Fibroblast of mammary gland (primary cell): ENCODE measurements at places on chromosomes 13 and 19.

GRCh38 chr13:44274771-44275205 is 98.8 kb upstream of the SERP2 start:
- DNase-seq: peak; percentile 46

DNA sequence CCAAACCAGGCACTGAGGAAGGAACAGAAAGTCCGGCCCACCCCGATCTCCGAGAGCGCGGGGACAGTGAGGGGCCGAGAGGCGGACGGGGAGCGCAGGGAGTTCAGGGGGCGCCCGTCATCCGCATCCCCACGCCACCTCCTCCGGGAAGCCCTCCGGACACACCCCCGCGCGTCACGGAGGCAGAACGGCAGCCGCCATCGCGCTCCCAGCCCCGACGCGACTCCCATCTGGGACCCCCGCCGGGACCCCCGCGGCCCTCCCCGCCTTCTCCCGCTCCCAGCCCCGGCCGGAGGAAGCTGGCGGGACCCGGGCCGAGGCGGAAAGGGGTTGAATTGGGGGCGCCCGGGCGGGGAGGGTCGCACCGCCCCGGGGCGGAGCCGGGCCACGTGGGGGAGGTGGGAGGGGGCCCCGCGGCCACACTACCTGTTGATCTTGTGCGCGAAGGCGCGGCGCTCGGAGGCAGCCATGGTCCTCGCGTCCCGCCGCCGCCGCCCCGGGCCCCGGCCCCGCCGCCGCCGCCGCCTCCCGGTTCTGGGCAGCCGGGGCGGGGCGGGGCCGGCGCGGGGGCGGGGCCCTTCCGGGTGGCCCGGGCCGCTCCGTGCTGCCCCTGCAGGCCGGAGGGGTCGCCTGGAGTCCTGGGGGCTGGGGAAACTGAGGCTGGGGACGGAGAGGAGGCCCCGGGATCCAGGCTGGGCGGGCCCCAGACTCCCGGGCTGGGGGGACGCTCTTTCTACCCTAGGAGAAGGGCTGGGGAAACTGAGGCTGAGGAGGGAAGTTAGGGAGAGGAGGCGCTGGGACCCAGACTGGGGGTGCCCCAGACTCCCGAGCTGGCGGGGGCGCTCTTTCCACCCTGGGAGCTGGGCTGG is at the start of gene DOCK6:
Gene DOCK6, minus strand, starts transcription at position 554 of the 869 bp plus-strand sequence. Its CDS starts 84 bp downstream, at position 470.
- DNase-seq: no peak

GRCh38 chr19:49339301-49340068 is 4.3 kb downstream of the CD37 start:
- peak; percentile 82 for DNase-seq

DNA sequence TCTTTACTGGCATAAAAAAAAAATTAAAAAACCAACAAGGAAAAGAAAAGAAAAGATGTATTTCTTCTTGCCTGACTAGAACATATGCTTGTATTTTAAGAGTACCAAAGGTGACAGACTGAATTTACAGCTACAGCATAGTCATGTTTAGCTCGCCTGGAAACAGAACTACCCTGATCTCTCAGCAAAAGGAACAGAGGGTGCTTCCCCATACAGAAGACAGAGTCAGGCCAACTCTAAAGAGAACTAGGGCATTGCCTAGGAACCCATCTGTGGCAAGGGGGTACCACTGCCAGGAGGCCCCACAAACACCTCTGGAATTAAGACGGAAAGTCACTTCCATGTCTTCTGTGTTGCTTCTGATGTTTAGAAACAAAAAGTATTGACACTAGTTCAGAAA is 252.1 kb upstream of the STARD13 start:
- DNase-seq: peak; percentile 46

DNA sequence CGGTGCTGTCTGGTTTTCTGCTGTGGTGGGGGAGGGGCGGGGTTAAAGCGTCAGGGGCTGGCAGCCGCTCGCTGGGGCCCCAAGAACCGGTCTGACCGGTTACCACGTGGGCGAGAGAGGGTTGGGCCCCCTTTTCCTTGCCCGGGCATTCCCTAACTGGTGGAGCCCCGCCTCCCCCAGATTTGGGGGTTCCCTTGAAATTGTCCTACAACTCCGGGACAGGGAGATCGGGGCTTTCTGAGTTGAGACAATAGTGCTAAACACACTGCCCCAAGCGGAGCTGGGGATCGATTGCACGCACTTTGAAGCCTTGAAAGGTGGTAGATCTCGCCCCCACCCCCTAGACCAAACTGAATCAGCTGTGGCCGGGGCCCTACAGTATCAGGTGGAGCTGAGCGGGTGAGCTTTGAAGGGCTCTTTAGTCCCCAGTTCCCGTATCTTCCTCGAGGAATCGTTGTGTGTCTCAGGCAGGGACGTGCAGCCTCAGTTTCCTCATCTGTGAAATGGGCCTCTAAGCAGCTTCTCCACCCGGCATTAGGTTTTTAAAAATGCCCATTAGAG is 4.8 kb downstream of the IER2 start:
- peak; percentile 58 for DNase-seq

GRCh38 chr19:43984687-43985000 is 656 bp downstream of the ZNF155 start:
- no peak for DNase-seq

GRCh38 chr19:44807652-44808462 is 1.0 kb upstream of the BCAM start:
- peak; percentile 43 for DNase-seq

- DNase-seq: peak; percentile 54
These were observed 11.5 kb upstream of the SPART start for GRCh38 chr13:36357692-36358091.

DNA sequence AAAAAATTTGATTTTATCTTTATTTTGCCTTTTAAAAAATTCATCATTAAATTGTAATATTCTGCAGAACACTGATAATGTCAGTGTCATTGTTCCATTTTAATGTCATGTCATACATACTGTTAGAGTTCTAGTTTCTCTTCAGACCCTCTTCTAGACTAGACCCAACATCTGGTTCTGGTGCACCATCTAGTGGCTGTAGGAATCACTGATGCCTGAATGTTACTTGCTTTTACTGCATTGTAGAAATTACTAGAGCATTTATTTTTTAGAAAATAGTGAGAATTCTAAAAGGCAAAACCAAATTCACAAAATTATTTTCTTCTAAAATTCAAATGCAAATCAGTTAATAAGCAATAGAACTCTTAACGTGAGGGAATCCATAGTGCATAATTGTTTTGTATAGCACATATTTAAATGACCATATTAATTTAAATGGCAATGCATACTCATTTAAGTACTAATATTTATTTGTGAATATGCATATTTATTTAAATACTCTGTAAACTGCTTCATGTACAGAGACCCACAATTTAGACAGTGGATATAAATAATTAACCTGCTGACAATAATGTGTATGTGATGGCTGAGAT is 425.7 kb downstream of the KLF12 start:
- DNase-seq: peak; percentile 70

- DNase-seq: no peak
These were observed 81.3 kb downstream of the URI1 start for GRCh38 chr19:30023330-30023729.

- DNase-seq: no peak
These were observed 913.2 kb downstream of the DIAPH3 start for GRCh38 chr13:59250336-59251189.

- DNase-seq: no peak
These were observed 3.0 kb downstream of the KLF12 start for GRCh38 chr13:74131227-74131626.

DNA sequence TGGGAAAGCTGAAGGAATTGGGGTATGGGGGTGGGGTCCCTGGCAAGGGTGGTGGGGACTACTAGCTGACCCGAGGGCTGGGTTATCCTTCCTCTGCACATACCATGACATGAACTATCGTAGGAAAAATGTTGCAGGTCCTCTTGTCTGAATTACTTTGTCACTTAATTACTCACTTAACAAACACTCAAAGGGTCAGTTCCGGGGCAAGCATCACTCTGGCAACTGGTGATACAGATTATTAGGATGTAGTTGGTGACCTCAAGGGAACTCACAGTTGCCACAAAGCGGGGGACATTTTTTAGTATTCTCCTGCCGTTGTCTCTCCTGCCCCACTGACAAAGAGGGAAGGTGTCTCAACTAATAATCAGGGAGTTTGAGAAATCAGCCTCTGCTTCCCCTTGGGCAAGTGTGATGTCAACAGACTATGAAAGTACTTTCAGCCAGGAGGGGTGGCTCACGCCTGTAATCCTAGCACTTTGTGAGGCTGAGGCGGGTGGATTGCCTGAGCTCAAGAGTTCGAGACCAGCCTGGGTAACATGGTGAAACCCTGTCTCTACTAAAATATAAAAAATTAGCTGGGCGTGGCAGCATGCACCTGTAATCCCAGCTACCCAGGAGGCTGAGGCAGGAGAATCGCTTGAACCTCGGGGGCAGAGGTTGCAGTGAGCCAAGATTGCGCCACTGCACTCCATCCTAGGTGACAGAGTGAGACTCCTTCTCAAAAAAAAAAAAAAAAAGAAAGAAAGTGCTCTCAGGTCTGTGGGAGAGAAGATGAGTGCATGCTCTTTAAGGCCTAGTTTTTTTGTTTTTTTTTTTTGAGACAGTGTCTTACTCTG is 10.3 kb downstream of the DNAJB1 start:
- DNase-seq: peak; percentile 49

DNA sequence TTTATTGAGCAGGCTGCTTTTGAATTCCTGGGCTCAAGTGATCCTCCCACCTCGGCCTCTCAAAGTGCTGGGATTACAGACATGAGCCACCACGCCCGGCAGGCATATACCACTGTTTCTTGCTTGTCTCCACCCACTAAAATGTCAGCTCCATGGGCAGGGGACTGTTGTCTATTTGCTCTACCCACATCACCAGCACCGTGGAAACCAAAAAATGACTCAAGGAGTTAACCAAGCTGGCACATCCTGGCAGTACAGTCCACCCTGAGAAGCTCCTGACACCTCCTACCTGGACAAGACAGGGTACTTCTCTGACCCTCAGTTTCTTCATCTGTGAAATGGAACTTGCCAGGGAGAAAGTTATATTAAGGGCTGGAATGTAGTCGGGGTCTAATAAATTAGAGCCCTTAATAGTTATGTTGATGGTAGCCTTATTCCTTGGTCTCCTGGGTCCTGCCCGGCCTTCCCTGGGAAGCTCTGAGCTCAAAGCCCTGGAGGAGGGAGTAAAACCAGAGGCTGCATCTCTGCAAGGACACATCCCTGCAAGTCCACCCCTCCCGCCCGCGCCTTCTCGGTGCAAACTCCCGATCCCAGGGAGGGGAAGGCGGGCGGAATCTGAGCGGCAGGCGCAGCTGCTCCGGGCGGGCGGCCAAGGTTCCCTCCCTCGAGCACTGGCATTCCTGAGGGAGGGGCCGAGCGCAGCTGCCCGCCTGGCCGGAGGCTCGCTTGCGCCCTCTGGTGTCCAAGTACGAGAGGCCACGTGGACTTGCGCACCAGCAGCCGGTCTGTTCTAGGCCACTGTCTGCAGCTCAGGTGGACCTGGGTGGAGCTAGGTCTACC is 14.1 kb downstream of the RDH8 start:
- DNase-seq: peak; percentile 90

GRCh38 chr13:101941095-101941783 is 460.6 kb downstream of the FGF14 start:
- DNase-seq: peak; percentile 33

DNA sequence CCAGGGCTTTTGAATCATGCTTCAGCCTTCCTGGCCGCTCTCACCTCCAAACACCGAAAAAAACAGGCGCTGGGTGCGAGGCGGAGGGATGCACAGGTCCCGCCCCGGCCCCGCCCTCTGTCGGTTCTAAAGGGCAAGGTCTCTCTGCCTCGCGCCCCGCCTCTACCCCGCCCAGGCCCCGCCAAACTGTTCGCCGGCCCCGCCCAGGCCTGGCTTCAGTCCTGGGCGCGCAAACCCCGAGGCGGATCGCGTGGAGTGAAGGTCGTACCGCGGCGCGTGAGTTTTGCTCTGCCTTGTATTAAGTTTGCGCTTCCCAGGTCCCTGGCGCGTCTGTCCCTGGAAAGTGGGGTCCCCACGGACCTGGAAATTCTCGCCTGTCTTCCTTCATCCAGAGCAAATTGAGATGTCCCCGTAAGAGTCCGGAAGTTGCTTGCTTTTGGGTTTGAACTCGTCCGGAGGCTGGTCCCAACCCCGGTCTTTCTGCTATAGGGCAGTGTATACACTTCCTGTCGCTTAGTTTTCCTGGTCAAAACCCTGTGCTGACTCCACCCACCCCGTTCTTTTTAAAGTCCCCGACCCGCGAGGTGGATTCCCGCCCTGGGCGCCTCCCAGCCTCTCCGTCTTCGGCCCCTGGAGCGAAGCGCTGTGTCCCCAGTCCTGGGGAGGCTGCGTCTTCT is 8.4 kb downstream of the ZNF808 start:
- peak; percentile 70 for DNase-seq

DNA sequence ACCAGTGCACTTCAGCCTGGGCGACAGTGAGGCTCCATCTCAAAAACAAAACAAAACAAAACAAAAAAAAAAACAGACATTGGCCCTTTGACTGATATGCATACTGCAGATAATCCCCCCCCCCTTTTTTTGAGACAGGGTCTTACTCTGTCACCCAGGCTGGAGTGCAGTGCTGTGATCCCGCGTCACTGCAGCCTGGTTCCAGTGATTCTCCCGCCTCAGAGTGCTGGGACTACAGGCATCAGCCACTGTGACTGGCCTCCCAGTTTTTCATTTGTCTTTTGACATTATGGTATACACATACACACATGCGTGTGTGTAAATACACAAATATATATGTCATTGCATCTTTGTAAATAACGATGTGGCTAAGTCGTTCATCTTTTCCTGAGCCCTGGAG is 61.8 kb downstream of the ATP11A start:
- no peak for DNase-seq
